Ovary (tissue), 10 donors: ENCODE measurements at places on chromosomes 1 and 21.

GRCh38 chr1:6357243-6357936 lies 36.2 kb downstream of the ACOT7 start:
- H3K27ac ChIP-seq, result no peak overlapping the region
- DNase-seq, result no peak
- no peaks in the 10 kb centered on the region for H3K27me3 ChIP-seq
- H3K4me1 ChIP-seq, result peaks cover 19% of the 10 kb centered on the region
- no peaks in the 10 kb centered on the region for H3K36me3 ChIP-seq

DNA sequence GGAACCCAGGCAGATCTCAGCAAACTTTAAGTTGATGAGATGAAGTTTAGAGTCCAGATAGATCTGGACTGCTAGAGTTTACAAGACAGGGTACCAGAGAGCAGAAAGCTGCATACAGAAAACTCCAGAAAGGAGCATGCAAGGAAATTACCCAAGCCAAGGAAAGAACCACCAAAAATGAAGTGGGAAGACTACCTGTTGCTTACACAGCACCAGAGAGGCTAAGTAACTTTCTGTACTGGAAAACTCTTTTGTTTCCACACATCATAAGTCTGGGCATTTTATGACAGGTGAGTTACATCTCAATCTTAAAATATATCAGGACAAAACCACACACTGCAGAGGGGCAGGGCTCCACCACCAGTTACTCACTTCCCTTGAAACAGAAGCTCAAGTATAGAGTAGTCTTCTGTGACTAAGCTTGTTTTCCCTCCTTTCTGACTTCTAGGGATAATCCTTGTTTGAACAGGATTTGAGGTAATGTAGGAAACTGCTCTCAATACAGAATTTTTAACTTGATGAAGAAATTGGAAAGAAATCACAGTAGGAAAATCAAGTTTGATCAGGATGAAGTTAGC lies 17.4 kb upstream of the GJA9 start:
- DNase-seq, result no peak
- no peaks in the 10 kb centered on the region for H3K27me3 ChIP-seq
- no peak overlapping the region for H3K27ac ChIP-seq
- no peak overlapping the region for H3K4me3 ChIP-seq
- no peaks in the 10 kb centered on the region for H3K36me3 ChIP-seq

DNA sequence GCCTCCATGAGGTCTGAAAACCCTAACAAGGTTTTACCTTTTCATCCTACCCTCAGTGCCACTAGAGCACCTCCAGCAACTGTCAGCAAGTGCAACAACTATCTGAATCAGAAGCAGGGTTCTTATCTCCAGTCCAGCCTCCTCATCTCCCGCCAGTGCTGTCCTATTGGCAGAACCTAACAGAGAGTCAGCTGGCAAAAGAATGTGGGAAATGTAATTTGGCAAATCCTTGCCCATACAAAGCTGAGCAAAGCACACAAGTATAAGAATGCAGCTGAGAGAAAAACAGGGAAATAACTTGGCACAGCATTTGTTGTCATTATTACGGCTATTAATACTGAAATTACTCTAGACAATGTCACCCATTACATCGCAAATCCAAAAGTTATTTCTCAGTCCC lies 124.2 kb downstream of the ATP6V1G3 start:
- H3K27ac ChIP-seq, result no peak overlapping the region
- no peak for DNase-seq
- H3K4me3 ChIP-seq, result no peak overlapping the region
- no peaks in the 10 kb centered on the region for H3K27me3 ChIP-seq
- H3K4me1 ChIP-seq, result no peaks in the 10 kb centered on the region

GRCh38 chr1:16187748-16188401 lies 24.6 kb downstream of the ARHGEF19 start:
- H3K36me3 ChIP-seq, result no peaks in the 10 kb centered on the region
- no peak overlapping the region for H3K4me3 ChIP-seq
- DNase-seq, result peak; percentile 89

DNA sequence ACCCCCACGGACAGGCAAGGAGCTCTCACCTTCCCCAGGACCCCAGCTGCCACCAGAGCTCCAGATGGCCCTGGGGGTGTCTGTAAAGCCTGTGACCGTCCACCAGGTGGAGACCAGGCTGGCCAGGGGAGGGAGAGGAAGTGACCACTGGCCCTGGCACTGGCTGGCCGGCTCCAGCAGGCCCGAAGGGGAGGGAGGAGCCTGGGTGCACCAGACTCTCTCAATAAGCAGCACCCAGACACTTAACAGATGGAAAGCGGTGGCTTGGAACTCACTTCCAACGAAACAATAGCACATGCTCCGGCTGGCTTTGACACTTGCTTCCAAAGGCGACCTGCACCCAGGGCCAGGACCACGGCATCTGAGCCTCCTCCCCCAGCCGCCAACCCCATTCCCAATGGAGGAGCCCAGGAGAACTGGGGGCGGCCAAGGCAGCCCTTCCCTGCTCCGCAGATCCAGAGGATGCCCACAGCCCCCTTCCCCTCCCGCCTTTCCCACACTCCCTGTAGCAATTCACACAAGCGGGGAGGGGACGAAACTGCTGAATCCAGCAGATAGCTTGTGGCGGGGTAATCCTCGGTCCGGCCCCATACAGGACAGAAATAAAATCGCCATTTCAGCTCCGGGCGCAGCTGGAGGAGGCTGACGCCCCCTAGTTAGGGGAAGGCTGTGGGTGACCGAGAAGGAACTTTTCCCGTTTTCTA lies 742 bp upstream of the PDE9A start:
- H3K27me3 ChIP-seq, result no peaks in the 10 kb centered on the region
- peak overlapping the region; percentile 45 for H3K4me3 ChIP-seq
- peak overlapping the region; percentile 71 for H3K27ac ChIP-seq
- DNase-seq, result peak; percentile 57
- H3K4me1 ChIP-seq, result peaks cover 2% of the 10 kb centered on the region
